ENCODE measurements at places on chromosomes 1 and 21. TPM values are rescaled to one million over a fixed set of nuclear protein-coding genes. Genes with fewer than 3 reads are reported as not detected.

Gene CLIC4
- total RNA-seq: 566 TPM

Gene GJA5
- 16.3 TPM for total RNA-seq

Gene KCNJ9
- not detected for total RNA-seq

Gene CFHR1
- 0.76 TPM for total RNA-seq

Gene NUCKS1
- total RNA-seq: 168 TPM

Gene IGFN1
- total RNA-seq: 3.4 TPM

Gene SPRR2A
- total RNA-seq: not detected

Gene USP25
- 48.6 TPM for total RNA-seq

Gene CD2
- total RNA-seq: 1.1 TPM

Gene LRIG2
- total RNA-seq: 14.1 TPM

Gene GPR25
- total RNA-seq: not detected

Gene GSTM1
- total RNA-seq: not detected

Gene TRIM46
- 2.1 TPM for total RNA-seq

Gene ANGPTL7
- 3.0 TPM for total RNA-seq

Gene TNFRSF1B
- total RNA-seq: 38.1 TPM

Gene CHIT1
- 0.14 TPM for total RNA-seq

Gene PROK1
- total RNA-seq: 0.32 TPM

Gene PLPPR5
- not detected for total RNA-seq

Gene MROH7
- total RNA-seq: 2.5 TPM

Gene NUP210L
- total RNA-seq: 0.14 TPM

Gene PRELP
- total RNA-seq: 172 TPM

Gene TMEM269
- total RNA-seq: not detected

Gene COL11A1
- 1.3 TPM for total RNA-seq

Gene ZNF648
- total RNA-seq: not detected

Gene MYBPH
- total RNA-seq: not detected

Gene CELA3A
- total RNA-seq: not detected

Gene LYPD8
- total RNA-seq: not detected

Gene ARHGEF19
- 5.5 TPM for total RNA-seq

Gene OVAAL
- not detected for total RNA-seq

Gene VASH2
- 4.8 TPM for total RNA-seq

Gene CORT
- total RNA-seq: not detected

Gene PLCH2
- 1.0 TPM for total RNA-seq

Gene LRRN2
- total RNA-seq: 13.6 TPM

Gene OR10J1
- not detected for total RNA-seq

Gene ZNF683
- total RNA-seq: not detected

Gene DR1
- total RNA-seq: 40.3 TPM

Gene CACNA1S
- total RNA-seq: 0.05 TPM

Gene PGD
- 60.4 TPM for total RNA-seq

Gene KCNH1
- total RNA-seq: 0.32 TPM

Gene HEYL
- 47.1 TPM for total RNA-seq

Gene THEM5
- total RNA-seq: not detected

Gene DPT
- 121 TPM for total RNA-seq

Gene TTC34
- total RNA-seq: 0.24 TPM

Gene OR2T35
- total RNA-seq: not detected

Gene C1orf53
- total RNA-seq: 2.0 TPM

Gene TNNI3K
- 5.2 TPM for total RNA-seq

Gene MSH4
- 0.37 TPM for total RNA-seq

Gene OXCT2
- total RNA-seq: 2.0 TPM

Gene SLC30A10
- total RNA-seq: not detected

Gene TRMT1L
- 12.5 TPM for total RNA-seq

Gene MEGF6
- 82.3 TPM for total RNA-seq

Gene F11R
- total RNA-seq: 17.3 TPM

Gene RPE65
- not detected for total RNA-seq

Gene FALEC
- not detected for total RNA-seq

Gene ACTL8
- not detected for total RNA-seq

Gene BCAN
- total RNA-seq: 0.29 TPM

Gene IL22RA1
- total RNA-seq: not detected

Gene CA14
- not detected for total RNA-seq

All from posterior vena cava (tissue), 2 donors.